Left cardiac atrium (tissue), 4 donors: ENCODE measurements at places on chromosomes 16 and 17. TPM values are rescaled to one million over a fixed set of nuclear protein-coding genes. Genes with fewer than 3 reads are reported as not detected.

The TRPV3 gene
- total RNA-seq, result 1.2 TPM

The GPR179 gene
- 0.09 TPM for total RNA-seq

The ALOX12 gene
- 0.21 TPM for total RNA-seq

The PRR35 gene
- total RNA-seq, result not detected

GRCh38 chr17:41784207-41784744, 2.2 kb downstream of the JUP start:
- DNase-seq, result peak; percentile 60

DNA sequence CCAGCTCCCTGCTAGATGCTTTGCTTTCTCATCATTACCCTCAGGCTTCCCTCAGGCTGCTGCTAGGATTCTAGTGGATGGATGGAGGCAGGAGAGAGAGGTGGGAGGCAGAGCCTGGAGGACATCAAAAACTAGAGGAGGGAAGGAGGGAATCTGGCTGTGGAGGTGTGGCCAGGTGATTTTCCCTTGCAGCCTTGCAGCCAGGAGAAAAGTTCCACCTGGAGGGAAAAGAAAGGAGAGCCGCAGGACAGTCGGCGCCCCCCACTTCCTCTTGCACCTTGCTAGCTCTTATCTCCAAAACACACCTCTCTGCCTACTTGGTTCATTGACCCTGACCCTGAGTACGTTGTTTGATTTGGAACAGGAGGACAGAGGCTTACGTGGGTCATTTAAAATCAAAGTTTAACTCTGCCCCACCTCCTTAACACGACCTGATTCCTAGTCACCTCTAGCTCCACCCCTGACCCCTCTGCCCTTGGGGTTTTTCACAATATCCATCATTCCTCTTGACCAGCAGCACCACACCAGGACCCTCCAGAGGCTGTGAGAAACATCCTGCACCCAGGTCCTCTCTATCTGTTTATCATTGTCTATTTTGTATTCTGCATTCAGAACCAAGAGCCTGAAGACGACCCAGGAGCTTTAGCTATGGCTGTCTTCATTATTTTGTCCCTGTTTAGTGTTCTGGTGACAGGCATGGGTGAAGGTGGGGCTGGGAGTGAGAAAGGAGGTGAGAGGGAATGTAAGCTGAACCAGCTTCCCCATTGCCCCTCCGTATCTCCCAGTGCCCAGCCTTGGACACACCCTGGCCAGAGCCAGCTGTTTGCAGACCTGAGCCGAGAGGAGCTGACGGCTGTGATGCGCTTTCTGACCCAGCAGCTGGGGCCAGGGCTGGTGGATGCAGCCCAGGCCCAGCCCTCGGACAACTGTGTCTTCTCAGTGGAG, 15.9 kb downstream of the AOC3 start:
- DNase-seq, result no peak

DNA sequence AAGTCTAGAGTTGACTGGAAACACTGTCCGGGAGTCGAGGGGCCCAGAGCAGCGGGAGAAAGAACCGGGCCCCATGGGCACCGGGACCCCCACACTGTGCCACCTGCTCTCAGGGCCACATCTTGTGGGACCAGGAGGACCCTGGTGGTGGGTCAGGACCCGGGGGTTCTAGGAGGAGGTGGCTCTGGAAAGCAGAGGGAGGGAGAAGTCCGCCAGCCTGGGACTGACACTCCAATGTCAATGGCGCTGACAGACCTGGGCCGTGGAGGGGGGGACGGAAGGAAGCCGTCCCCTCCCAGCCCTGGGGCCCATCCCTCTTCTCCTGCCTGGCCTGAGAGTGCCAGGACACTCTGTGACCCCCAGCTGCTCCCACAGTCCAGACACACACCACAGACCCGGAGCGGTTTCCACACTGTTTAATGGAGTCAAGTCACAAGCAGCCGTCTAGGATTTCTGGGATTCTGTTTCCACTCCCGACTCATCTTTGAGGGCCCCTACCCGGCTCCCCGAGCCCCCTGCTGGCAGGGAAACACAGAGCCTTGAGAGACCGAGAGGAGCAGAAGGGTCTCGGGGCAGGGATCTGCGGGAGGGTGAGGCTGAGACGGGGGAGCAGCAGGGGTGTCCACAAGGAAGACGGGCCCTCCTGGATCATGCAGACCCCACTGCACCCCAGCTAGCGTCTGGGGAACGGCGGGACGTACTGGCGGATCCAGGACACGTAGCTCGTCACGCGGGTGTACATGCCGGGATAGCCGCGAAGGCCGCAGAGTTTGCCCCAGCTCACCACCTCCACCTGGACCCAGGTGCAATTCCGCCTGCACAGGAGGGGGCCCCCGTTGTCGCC, 23.5 kb upstream of the UBE2I start:
- no peak for DNase-seq

- no peak for DNase-seq
Measured at GRCh38 chr17:68870161-68870826, 84.9 kb downstream of the ABCA8 start.

- DNase-seq, result no peak
Measured at GRCh38 chr17:75244133-75244866, 17.1 kb downstream of the GGA3 start.

DNA sequence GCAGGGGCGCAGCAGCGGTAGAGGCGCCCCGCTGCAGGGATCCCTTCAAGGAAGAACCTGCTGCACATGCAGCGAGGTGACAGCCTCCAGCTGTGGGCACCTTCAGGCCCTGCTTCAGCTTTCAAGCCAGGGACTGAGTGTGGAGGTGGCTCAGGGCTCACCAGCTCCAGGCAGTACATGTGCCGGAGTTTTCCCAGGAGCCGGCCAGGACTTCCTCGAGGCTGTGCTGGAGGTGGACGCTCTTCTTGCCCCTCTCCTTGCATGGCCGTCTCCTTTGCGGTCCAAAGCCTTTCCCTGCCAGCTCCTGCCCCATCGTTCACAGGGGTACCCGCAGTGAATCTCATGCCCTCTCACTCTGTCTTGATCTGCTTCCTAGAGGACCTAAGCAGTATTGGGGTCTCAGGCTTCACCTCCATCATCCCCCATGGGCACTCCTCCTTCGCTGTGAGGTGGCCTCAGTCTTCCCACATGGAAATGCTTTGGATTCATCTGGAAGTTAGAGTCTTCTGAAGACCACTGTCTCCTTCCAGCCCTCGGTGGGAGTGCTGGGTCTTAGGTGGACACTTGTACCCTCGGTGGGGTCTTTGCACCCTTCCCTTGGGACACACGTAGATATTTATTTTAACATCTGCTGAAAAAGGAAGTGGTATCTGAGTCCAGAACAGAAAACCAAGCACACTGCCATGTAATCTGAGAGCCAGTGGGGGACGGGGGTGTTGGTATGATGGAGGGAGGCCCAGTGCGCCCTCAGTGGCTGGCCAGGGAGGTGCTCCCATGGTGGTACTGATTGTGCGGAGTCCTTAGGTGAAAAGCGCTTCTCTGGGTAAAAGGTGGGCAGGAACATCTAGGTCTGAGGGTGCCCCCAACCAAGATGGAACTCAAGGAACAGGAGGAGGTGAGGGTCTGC, 7.0 kb downstream of the XYLT2 start:
- DNase-seq, result no peak
